Non-pigmented ciliary epithelial cell (primary cell): ENCODE measurements at places on chromosomes 4 and X.

DNA sequence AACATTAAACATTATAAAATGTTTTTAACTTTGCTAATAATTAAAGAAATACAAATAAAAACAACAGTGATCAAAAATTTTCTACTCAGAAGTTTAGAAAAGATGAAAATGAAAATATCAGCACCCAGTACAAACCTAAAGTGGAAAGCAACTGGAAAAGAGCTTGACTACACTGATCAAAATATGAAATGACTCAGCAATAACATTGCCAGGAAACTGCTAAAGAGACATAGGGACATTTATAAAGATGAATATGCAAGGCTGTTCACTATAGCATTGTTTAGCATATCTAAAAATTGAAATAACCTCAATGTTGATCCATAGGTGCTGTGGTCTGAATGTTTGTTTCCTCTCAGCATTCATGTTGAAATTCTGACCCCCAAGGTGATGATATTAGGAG lies 88.5 kb upstream of the NOCT start:
- DNase-seq, result no peak

- DNase-seq, result no peak
These were observed 1.0 kb downstream of the OTUD4 start for GRCh38 chr4:145179281-145179860.

DNA sequence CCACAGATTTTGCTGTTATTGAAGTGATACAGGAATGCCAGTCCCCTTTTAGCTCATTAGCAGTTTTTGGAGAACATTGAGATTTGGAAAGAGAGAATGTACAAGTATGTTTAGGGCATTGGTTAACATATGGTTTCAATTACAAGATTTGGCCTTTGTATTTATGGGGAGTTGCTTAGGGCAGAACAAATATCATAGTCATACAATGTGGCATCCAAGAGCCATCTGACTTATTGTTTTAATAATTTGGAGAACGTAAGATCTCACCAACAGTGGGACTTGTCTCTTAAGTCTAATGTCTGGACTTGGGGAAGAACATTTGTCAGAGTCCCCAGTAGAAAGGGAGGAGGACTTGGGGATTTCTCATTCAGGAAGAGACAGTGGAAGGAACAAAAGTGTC lies 166.1 kb downstream of the STK32B start:
- DNase-seq, result no peak

GRCh38 chr4:100517864-100518341 lies at the start of gene EMCN:
Gene EMCN, minus strand, starts transcription at chr4:100518022. Its CDS starts 108 bp downstream, at chr4:100517914.
- no peak for DNase-seq
